Osteoblast (primary cell): ENCODE measurements at places on chromosomes 5 and 9.

GRCh38 chr5:178699681-178700253 lies 30.7 kb downstream of the ZNF354A start:
- no peak for DNase-seq

DNA sequence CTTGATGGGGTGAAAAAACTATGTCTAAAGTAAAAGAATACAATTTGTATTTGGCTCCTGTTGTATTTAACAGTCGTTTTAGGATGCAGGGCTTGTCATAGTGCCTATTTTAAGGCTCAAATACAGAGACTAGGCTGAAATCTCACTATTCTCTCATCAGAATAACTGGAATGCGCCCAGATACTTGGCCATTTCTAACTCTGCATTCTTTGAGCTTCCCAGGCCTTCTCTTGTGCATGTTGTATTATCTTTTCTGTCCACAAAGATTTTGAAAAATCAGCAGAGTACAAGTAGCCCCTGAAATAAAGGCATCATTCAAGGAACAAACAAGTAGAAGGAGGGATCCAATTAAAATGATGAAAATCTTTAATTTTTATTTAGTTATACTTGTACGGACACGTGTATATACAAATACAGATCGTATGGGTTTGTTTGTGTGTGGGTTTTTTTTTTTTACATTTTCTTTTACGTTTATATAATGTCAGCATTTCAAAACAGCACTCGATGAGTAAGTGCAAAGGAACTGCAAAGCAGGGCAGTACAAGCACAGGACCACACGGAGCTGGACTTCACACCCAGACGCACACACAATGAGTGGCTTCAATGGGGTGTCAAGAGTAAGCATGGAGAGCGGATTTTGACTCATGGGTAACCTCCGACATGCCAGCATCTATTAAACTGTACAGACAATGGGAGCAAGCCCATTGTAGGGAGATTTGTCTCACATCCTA lies 294.0 kb downstream of the EFNA5 start:
- DNase-seq = peak; percentile 29

GRCh38 chr5:399296-400281 lies 43.4 kb upstream of the EXOC3 start:
- DNase-seq = peak; percentile 98

DNA sequence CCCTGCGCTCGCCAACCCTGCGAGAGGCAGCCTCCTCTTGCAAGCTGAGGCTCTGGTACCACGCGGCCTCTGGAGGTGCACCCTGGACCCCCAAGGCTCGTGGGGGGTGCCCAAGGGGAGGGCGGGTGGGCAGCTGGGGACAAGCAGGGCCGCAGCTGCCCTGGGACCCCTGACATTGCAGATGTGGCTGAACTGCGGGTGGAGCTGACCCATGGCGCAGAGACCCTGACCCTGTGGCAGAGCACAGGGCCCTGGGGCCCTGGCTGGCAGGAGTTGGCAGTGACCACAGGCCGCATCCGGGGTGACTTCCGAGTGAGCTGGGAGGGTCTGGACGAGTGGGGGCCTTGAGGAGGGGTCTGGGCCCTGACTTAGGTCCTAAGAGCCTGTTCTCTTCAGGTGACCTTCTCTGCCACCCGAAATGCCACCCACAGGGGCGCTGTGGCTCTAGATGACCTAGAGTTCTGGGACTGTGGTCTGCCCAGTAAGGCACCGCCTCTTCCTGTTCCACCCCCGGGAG lies 1.5 kb downstream of the MAMDC4 start:
- DNase-seq = peak; percentile 85

- DNase-seq = no peak
Measured at GRCh38 chr5:176397736-176398420, 9.3 kb downstream of the HIGD2A start.

DNA sequence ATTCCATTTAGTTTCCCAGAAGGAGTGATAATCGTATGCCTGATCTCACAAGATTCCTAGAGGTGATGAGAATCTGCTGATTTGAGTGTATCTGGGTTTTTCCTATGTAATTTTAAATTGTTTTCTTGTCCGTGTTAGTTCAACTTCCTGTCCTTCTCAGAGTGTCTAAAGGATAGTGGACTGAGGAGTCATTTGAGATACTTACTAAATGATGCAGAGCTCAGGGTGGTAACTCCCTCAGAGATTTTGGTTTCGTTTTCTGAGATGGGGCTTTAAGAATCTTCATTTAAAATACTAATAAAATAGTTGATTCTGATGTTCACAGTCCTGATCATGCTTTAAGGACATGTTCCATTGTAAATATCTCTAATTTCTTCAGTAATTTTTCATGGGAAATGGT lies 30.3 kb downstream of the MELK start:
- DNase-seq = no peak

- DNase-seq = peak; percentile 97
Measured at GRCh38 chr5:78648359-78649210, at the start of gene LHFPL2. TSS of gene LHFPL2 (minus strand) at chr5:78648772. CDS start at chr5:78510213, 138,559 bp downstream.

DNA sequence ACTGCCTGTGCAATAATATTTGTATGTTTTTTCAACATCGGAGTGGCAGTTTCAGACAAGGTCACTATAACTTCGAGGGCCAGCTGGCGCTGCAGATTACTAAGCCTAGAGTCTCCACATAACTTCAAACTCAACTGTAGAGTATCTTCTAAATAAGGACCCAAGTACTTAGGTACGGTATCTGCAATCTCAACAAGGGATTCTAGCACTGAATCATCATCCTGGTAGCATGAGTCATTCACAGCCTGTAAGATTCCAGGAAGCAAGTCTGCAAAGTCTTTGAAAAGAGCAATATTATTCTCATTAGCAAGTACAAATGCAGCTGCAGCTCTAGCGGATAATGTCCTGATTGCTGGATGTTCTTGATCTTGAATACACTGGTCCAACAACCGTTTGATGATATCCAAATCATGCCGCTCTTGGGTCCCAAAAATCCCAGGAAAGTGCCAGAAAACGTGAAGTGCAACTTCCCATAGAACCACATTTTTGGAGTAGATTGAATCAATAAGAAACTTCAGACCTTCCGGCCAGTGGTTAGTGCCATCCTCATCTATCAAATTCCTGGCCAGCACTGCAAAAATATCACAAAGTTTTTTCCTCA lies 654 bp downstream of the RANBP6 start:
- DNase-seq = peak; percentile 67
